ENCODE measurements at places on chromosomes 16 and 17.

GRCh38 chr17:7713782-7714181, 3.8 kb upstream of the DNAH2 start:
- DNase-seq, result no peak

- DNase-seq, result no peak
Observed at GRCh38 chr16:75160386-75160785, 12.1 kb downstream of the ZFP1 start.

- no peak for DNase-seq
Observed at GRCh38 chr17:69103557-69104233, 38.0 kb downstream of the ABCA6 start.

DNA sequence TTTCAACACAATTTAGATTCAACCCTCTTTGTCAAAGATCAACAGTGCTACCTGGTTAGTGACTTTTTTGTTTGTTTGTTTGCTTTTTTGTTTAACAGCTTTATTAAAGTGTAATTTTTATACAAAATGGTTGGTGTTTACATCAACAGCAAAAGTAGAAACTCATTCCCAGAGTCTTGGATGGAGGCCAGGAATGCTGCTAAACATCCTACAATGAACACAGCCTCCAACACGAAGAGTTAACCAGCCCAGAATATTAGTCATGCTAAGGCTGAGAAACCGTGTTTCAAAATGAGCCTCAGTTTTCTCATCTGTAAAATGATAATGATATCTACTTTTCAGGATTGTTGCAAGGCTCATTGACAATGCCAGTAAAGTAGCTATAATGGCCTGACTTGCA, 211.0 kb upstream of the MAF start:
- DNase-seq, result no peak

DNA sequence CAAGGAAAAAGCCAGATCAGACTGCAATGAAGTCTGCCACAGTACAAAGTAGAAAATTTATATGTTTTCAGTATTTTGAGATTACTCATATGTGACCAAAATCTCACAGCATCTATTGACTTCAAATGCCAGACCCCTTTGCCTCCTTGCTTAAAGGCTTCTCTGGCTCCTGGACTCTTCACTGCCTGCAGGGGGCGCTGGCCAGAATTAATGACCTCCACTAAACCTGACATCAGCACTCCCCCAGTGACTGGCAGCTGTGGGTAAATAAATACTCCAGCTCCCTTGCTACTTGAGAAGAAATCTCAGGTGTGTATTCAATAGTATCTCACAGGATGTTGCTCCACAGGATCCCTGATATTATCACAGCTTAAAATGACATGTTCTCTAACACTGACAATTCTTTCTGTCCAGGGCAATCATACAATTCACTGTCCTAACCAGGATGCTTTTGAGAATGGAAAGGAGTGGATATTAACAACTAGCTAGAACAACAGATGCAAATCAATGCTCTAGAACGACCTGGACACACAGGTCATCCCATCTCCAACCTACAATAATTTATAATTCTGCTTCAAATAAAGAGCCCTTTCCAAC, 4.0 kb downstream of the BECN1 start:
- DNase-seq, result peak; percentile 78

- no peak for DNase-seq
Observed at GRCh38 chr16:81180578-81180977, 57.9 kb upstream of the BCO1 start.

DNA sequence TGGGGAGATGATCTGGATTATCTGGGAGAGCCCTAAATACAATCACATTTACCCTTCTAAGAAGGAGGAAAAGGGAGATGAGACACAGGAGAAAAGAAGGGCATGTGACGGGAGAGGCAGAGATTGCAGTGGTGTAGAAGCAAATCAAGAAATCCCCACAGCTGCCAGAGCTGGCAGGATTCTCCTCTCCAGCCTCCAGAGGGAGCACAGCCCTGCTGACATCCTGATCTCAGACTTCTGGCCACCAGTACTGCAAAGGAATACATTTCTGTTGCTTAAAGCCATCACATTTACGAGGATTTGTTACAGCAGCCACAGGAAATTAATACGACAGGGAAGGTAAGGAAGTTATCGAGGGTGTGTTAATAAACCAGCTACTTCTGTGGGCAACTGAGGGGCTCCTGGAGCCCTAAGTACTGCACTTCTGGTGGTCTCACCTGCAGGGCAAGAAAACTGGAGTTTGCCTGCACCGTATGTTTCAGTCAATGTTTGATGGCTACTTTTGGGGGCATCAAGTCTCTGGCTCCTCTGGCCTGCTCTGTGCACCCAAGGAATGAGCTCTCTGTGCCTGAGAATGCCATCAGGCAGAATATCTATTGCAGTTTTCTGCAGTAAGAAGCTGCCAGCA, 22.9 kb upstream of the CDH13 start:
- peak; percentile 75 for DNase-seq

DNA sequence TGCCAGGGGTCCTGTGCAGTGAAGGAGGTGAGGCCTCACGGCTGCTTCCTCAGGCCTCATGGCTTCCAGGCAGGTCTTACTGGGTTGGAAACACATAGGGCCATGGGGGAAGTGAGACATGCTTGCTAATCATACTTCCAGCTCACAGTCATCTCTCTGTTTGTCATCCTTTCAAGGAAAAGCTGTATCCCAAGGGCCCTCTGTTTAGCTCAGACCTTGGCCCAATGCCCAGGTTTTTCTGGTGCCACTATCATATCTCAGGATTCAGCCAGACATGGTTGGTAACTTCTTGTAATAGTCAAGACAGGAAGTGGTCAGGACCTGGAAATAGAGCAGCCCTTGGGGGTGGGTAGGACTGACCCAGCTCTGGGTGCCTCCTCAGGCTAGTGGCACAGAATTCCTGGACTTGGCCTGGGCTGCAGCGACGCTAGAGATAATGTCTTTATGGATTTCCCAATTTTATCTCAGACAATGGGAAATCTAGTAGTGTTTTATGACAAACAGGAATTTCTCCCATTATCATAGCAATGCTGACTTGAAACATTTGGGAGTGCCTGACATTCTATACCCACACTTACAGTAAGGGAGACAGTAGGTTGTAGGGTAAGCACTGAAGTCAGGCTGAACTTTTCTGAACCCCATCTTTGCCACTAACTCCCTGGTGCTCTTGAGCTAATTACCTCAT, 13.5 kb upstream of the ITGB3 start:
- peak; percentile 96 for DNase-seq

- DNase-seq, result no peak
Observed at GRCh38 chr16:22683730-22684573, 130.0 kb upstream of the HS3ST2 start.

DNA sequence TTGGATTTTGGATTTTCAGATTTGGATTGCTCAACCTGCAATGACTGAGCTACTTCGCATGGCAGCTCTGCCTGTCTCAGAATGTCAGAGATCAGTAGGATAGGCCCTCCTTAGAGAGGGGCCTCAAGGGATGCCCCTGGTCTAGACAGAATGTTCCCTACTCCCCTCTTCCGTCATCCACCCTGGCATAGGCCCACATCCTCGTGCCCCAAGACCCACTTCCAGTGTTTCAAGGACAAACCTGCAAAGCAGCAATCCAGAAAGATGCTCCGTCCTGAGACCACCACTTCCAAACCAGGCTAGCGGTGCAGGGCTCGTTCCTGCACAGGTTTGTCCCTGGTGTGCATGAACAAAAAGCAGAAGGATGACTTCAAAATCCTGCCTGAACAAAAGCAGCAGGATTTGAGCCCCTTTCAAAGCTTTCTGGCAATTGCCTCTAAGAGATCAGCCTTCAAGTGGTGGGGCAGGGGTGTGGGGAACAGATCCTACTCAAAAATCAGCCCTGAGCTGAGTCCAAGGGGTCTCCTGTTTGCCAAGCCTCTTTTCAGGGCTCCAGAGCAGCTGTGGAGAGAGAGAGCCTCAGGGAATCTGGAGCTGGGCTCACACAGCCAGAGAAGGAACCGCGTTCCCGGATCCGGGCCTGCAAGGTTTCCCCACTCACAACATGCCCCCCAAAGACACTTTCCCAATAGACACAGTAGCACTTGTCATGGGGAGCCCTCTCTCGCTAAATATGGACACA, 121.1 kb downstream of the SOCS1 start:
- DNase-seq, result no peak

- DNase-seq, result no peak
Observed at GRCh38 chr16:4002121-4002520, 114.1 kb downstream of the ADCY9 start.

- no peak for DNase-seq
Observed at GRCh38 chr16:28554634-28555423, 1.1 kb downstream of the SGF29 start.

GRCh38 chr16:28491230-28491969, 474 bp downstream of the CLN3 start:
- no peak for DNase-seq

GRCh38 chr17:80724775-80725266, 180.2 kb downstream of the RPTOR start:
- DNase-seq, result no peak

DNA sequence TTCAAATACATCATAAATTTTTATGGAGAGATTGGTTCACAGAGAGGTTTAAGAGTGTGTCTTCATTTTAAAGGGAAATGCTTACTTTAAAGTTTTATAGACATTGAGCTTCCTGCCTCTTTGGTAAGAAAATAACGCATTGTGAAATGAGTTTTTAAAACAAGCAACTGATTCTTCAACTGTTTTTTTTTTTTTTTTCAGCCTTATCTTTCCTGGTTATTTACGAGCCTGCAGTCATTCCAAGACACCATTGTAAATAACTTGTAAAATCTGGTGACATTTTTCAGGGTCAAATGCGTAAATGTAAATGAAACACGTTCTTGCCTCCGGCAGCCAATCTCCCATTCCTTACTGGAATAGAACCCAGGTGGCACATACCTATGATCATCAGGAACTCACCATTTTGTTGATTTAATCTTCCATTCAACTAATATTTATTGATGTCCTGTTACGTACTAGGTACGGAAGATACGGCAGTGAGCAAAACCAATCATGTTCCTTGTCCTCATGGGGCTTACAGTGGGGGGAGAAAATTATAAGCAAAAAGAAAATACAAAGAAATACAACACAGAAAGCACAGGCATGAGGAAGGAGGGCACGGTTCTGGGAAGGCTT, 33.2 kb upstream of the CDYL2 start:
- DNase-seq, result no peak

DNA sequence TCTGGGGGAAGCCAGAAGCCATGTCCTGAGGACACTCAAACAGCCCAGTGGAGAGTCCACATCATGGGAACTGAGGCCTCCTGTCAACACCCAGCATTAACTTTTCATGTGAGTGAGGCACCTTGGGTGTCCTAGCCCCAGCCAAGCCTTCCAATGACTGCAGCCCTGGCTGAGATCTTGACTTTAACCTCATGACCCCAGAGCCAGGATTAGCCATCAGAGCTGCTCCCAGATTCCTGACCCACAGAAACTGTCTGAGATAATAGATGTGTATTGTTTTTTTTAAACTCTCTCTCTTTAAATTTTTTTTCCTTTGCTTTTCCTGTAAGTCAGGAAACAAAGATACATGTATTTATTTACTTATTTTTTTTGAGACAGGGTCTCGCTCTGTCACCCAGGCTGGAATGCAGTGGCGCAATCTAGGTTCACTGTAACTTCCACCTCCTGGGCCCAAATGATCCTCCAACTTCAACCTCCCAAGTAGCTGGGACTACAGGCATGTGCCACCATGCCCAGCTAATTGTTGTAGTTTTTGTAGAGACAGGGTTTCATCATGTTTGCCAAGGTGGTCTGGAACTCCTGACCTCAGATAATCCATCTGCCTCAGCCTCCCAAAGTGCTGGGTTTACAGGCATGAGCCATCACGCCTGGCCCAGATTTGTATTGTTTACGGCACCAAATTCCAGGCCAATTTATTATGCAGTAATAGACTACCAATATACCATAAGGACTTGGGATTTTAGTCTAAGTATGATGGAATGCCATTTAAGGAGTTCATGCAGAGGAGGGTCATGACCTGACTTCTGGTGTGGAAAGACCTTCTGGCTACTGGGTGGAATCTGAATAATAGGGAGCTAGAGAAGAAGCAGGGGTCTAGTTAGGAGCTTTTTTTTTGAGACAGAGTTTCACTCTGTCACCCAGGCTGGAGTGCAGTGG, 14.0 kb upstream of the TMEM94 start:
- no peak for DNase-seq

GRCh38 chr17:76727745-76728456, 1.3 kb downstream of the METTL23 start:
- DNase-seq, result peak; percentile 19

GRCh38 chr17:55219934-55220333, 44.8 kb upstream of the HLF start:
- no peak for DNase-seq

DNA sequence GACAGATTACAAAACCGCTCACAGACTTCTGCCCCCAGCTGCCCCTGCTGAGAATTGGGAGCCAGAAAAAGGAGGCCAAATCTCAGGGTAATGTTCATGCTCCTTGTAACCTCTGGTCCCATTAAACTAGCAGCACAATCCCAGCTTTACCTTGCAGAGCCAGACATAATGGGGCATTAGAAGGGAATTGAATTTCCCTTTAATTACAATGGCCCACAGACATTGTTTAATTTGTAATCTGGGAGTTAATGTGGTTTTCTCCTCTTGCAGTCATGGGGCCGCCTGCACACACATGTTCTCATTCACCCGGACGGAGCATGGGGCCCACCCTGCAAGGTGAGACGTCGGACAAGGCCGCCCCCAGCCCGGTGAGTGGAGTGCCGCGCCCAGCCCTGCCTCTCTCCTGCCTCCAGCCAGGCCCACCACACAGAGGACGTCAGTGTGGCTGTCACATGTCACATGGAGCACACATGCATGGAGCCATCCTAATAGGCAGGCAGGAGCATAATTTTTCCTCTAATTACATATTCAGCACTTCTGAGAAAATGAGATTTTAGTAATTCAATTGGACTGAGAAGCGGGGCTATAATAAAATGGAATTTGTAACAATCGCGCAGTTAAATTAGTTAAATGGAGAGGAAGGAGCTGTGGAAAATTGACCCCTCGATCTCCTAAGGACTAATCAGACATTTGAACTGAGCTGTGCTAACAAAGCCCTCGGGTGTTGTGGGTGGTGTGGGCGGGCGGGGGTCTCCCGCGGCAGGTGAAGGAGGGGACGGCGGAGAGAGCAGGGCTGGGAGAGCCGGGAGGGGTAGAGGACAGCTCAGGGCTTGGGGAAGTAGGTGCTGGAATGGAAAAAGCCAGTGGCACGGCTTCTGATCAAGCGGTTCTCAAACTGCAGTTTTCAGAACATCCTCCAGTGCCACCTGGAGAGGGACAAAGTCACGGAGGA, 87.7 kb downstream of the ENGASE start:
- no peak for DNase-seq

- DNase-seq, result no peak
Observed at GRCh38 chr17:76547642-76548202, 7.9 kb downstream of the PRCD start.

GRCh38 chr17:15885770-15886169, 59.2 kb upstream of the ADORA2B start:
- DNase-seq, result no peak

DNA sequence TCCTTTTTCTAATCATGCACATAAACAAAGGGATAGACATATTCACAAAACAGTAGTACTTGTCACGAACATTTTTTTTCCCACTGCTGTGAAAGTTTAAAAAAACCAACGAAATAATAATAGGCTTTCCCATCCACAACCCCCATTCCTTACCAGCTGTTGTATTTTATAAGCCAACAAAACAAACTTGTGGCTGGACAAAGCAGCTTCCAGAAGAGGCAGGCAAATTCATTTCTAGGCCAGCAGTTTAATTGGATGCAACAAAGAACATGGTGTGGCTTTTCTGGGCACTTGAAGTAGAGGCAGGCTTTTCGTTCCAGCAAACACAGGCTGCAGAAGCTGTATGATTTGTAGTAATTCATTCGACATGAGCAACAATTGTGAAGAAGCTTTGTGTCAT, 56.0 kb upstream of the FAM20A start:
- DNase-seq, result no peak

- no peak for DNase-seq
Observed at GRCh38 chr17:44968225-44969143, at the start of gene C1QL1. Gene C1QL1 (minus strand): TSS chr17:44968303. CDS start chr17:44968048, 255 bp downstream.

Data from dermis microvascular lymphatic vessel endothelial cell (primary cell).